IPS DF 6.9 (cell line): ENCODE measurements at places on chromosomes 5 and 9.

DNA sequence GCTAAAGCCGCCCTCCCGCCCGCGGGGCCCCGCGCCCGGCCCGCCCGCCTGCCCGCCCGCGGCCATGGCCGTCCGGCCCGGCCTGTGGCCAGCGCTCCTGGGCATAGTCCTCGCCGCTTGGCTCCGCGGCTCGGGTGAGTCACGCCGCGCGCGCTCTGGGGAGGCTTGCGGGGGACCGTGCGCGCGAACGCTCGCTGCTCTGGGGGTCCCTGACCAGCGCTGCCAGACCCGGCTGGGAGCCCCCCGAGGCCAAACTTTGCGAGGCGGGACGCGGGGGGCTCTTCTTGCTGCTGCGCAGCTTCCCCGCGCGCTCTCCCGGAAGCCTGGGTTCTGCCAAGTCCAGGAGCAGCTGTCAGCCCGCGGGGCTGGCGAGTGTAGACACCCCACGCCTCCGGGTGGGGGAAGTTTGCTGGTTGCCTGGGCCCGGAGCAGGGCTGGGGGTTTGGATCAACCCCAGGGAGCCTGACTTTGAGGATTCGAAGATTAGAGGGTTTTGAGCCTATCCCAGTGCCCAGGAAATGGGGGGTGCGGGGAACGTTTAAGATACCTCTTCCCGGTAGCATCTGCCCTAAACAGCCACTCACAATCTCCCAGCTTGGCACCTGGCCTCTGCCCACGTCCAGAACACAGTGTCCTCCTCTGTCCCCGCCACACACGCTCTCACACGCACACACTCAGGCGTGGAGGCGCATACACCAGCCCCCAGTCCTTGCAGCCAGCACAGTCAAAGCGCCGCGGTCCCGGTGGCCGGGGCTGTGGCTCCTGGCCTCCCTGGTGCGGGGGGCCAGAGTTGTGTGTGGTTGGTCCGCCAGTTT, 535 bp downstream of the UNC5A start:
- no peak for DNase-seq

DNA sequence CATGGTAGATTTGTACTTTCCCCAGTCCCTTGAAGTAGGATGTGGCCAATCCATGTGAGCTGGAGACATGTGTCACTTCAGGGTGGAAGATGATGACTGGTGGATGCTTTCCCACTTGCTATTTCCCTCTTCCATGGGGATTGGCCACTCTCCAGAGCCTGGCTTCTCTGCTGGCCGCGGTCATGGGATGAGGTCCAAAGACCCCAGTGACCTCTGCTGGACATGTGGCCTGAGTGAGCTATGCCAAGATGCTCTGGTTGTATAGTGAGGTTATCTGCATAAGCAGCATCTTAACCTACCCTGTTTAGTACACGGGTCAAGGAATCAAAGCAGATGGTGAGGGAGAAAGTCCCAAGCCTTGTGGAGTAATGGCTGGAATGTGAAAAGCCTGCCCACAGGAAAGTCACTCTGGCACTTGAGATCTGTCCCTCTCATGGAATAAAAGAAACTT, 47.1 kb downstream of the SH3PXD2B start:
- no peak for DNase-seq

DNA sequence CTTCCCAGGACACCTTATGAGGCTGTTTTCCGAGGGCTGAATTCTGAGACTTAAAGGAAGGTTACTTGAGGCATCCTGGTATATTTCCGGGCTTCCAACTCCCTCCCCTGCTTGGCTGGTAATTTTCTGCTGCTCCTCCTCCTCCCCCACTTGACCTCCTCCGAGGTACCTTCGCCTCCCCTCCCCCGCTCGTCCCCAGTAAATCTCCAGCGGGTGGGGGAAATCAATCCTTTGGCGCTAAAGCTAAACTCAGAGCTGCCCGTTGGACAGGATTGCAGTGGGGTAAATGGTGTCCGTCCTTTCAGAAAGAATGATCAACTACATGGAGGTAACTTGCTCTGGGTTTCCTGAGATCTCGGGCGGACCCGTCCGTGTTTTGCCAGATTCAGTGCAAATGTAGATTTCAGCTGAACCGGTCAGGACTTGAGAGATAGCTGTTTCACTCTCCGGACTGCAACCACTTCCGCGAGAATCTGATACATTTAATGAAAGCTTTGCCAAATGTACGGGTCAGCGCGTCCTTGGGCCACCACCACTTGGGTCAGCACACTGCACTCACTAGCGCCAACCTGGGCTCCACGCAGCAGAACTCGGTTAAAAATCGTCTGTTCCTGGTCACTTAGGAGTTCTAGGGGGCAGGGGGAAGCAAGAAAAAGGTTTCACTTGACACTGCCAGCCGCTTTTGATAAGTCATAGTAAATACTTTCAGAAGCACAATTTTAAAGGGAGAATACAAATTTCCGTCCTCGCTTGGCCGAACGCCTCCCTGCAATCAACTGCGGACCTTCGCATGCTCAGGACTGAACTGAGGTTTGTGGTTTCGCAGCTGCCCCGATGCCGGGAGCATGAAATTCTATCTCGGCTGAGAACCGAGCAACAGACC, 4.6 kb upstream of the ISL1 start:
- DNase-seq: no peak

DNA sequence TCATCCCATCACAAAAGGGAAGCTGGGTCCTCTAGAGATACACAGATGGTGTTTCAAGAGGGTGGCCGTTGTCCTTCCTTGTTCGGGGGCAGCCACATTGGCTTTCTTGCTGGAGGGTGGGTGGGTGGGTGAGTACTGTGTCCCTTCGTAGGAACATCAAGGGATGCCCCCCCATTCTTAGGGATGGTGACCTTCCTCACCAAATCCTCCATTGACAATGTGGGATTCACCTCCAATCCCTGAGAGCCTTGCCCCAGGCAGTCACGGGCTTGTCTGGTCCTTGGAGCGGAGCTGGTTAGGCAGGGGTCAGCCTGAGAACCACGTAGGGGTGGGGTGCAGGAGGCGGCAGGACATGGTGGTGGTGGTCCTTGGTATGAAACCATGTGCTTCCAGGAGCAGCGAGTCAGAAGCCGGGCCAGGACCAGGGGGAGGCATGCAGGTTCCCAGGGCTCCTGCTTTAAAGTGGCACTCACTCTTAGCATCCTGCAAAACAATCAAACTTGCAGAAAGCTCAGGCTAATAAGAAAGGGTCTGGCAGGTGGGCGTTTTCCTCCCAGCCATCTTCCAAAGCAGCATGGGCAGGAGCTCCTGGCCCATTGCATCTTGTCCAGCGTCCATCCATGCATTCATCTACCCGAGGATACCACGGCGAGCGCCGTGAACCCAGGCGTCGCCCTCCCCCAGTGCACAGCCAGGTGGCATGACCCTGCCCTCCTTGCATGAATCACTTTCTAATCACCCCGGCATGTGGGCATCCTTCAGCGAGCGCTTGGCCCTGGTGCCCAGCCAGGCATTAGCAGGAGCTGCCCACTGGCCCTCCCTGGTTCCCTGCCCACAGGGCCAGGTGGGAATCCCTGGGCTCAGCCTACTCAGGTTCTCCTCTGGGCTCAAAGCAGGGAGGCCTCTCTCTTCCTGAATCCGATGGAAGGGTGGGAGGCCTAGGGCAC, 76.4 kb downstream of the NTNG2 start:
- DNase-seq: no peak

GRCh38 chr5:58649716-58650115, 66.8 kb downstream of the RAB3C start:
- no peak for DNase-seq

- DNase-seq: no peak
Observed at GRCh38 chr5:1338506-1339070, 6.3 kb downstream of the CLPTM1L start.

DNA sequence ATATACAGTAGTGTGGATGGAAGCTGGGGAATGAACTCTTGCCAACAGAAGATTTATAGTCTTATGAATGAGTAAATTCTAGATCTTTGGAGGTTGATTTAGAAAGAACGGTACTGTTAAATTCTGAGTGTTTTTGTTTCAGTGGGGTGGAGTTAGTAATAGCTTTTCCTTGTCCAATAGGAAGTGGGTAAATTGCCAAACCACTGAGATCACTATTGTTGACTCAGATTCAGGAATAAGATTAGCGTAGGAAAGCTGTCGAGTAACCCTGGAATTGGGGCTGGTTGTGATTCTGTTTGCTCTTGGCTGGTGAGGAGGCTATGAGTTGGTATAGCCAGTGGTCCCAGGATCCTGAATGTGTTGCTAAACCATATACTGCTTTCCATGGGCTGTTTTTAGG, 155.6 kb downstream of the ARHGAP26 start:
- no peak for DNase-seq

DNA sequence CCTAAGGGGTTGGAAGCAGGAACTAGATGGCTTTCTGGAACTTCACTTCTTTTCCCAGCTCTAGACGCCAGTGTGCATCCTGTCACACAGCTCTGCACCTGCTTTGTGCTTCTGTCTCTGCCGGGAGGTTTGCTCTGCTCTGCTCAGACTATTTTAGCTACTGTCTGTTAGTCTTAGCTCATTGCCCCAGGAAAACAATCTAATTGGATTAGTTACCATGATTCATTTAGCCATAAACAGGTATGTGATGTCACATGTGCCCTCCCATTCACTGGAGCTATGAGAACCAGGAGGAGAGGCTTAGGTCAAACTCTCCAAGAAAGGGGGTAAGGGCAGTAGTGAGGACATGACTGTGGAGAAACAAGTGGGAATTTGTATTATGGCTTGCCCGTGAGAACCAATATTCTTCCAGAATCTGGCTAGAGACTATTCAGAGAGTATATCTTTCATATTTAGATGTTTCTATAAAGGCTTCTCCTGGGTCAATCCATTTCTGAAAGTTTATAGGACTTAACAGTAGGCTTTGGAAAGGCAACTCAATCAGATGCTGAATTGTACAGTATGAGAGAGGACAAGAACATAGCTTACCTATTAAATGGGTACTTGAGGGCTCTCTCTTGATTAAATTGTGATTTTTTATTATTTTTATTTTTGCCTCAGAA, 22.4 kb upstream of the NREP start:
- DNase-seq: no peak

DNA sequence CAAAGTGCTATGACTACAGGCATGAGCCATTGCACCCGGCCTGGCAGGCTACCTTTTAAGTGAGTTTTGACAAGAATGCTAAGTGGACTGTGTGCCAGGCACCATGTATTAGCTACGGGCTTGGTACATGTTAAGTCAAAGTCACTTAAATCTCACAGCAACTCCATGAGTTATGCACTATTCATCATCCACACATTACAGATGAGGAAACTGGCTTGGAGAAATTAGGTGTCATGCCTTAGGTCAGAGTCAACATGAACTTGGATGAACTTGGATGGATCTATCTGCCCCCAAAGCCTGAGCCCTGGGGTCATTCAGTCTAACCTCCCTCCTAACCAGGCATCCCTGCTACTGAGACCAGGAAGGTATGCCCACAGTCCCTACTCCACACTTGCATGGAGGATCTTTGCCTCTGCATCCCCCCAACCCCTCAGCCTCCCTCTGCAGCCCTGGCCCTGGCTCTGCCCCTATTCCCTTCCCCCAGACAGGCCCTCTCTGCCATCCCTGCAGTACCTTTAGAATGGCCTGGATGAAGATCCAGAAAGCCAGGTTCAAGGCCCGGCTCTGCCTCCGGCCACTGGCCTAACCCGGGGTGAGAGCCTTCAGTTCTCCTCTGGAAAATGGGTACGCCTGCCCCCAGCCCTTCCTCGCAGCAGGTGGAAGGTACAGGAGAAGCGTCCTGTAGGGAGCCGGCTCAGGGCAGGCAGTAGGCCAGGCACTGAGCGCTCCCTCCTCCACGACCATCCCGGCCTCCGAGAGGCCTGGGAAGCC, 685 bp upstream of the ADGRD2 start:
- no peak for DNase-seq

DNA sequence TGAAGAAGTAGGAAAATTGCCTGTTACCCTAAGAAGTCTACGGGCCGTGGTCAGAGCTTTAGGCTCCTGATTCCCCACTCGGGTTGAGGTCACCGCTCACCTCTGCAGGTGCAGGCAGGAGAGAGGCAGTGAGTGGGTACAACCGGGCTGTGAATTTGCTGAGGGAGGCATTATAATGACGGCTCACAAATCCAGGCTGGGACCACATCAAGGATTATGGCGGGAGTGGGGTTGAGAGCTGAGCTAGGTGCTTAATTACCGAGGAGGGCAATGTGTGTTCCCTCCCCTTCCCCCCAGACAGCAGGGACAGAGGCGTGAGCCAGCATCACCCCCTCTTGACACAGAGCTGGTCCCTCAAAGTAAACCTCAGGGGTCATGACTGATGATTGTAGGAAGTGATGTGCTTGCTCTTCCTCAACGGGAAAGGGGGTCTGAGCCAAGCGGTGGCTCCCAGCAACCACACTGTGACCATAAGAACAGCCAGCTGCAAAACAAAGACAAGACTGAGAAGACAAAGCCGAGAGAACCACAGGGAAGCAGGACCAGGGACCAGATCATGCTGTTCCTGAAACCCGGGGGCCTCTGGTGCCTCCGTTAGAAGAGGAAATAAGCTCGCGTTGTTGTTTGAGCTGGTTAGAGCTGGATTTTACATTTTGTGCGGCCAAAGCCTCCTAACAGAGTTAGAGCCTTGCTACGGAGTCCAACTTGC, 77.7 kb downstream of the OLFM1 start:
- DNase-seq: no peak

DNA sequence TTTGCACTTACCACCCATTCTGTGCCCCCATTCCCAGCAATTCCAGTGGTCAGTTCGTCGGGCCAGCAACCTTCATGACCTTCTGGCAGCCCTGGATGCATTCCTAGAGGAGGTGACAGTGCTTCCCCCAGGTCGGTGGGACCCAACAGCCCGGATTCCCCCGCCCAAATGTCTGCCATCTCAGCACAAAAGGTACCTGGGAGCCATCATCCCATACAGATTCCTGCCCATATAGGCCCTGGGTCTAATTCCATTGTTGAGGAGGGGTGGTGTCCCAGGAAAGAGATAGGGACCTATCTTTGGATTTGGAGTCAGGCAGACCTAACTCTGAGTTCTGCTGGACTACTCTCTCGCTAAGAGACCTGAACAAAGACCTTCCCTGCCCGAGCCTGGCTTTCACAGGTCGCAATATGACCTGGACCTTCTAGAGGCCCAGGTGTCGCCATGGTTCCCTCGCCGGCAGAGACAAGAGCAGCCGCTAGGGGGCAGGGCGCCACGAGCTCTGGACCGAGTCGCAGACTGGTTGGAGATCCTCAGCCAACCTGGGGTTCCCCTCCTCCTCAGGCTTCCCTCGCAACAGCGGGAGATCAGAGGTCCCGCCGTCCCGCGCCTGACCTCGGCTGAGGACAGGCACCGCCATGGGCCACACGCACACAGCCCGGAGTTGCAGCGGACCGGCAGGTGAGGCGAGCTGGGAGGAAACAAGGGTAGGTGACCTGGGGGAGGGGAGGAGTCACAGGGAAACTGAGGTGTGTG, 3.1 kb downstream of the SLC4A9 start:
- peak; percentile 73 for DNase-seq

DNA sequence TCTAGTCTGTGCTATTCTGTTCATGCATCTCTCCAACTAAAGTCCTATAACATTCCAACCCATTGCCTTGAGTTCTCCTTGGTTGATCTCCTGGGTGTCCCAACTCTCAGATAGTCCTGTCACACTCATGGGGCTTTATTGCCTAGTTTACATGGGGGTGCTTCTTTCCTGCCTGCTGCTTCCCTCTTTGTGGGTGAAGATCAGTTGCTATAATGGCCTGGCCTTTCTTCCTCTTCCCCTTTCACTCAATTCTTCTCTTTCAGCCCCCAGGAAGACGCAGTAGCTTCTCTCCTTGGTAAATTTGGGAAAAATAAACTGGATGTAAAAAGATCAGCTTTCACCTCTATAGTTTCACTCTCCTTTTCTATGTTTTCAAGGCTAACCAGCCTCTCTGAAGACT, 66.5 kb downstream of the PTCD2 start:
- DNase-seq: no peak
